ENCODE measurements at places on chromosomes 4 and X.

DNA sequence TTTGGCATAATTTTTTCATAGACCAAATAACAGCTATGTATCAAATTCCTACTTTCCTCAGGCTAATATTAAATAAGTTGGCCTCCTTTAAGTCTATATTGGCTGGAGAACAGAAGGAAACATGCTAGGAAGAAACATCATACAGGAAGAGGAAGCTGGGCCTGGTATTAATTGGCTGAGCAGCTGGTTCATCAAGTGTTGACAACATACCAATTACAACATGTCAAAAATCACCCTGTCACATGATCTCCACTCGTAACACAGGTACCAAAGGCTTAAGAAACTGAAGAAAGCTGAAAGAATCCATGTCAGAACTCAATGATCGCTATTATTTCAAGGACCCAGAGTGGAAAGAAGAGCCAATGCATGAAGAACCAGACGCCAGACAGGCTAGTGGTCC, 10.5 kb downstream of the WDFY3 start:
- no peak for DNase-seq

- no peak for DNase-seq
These were observed 127.2 kb downstream of the FNIP2 start for GRCh38 chr4:158895797-158896576.

DNA sequence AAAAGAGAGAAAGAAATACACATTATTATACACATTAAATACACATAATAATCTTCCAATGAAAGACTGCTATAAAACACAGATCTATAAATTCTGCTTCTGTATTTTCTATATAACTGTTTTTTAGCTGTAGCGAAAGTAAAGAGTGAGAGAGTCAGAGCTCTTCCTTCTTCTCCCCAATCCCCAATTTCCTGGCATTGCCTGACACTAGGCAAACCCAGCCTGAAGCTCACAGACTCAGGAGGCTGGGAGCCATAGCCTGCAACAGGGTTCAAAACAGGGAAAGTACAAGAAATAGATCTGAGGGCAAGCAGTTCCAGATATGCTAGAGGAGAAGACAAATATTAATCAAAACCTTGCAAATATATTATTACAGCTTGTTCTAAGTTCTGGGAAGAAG, 201.6 kb downstream of the HNRNPD start:
- DNase-seq: no peak

DNA sequence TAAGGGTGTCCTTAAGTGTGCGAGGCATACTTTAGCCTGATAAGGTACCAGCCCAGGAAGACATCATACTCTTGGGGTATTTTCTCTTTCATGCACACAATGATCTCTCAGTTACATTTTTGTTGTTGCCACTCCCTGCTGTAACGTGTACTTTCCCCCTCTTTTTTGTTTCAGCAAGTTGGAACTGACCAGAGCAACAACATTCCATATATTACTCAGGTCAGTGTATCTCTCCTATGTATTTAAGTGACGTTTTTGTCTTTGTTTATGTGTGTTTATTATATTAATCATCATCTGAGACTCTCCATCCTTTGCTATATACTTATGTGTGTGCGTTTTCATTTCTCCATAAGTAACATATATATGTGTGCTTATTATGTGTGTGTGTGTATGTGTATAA, 71.3 kb upstream of the VBP1 start:
- no peak for DNase-seq

DNA sequence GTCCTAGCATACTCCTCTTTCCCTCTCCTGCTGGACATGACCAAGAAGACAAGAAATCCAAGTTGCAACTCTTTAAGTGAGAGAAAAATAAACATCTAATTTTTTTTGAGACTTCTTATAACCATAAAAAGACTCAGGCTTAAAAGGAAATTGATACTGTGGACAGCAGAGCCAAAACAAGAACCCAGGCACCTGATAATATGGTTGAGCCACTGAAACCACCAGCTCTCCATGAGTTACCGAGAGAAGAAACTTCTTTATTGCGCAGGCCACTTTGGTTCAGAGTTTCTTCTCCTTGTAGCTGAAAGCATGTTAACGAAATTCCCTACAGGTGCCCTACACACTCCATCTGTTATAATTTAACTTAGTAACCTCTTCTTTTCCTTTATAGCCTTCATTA, 11.3 kb upstream of the SPCS3 start:
- DNase-seq: no peak

- no peak for DNase-seq
These were observed 128.4 kb upstream of the SCML1 start for GRCh38 chrX:17608888-17609287.

- no peak for DNase-seq
These were observed 548.2 kb upstream of the CNKSR2 start for GRCh38 chrX:20825984-20826383.

GRCh38 chrX:30627818-30628652, 25.2 kb upstream of the GK start:
- DNase-seq: no peak

DNA sequence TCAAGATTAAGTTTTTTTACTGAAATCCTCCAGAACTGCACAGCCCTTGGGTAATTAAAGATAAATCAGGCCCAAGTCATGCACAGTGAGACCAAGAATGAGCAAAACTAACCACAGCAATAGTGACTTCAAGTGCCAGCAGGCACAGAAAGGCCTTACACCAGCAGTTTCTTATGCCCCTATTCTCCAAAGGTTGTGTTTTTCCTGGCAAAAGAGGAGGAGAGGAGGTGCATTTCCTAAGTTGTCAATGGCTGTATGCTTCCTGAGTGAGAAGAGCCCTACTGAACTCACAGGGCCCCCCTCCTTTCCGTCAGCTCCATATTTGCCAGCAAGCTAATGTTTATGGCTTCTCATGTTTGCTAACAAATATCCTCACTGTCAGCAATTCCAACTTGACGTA, 418.7 kb upstream of the INTU start:
- no peak for DNase-seq

DNA sequence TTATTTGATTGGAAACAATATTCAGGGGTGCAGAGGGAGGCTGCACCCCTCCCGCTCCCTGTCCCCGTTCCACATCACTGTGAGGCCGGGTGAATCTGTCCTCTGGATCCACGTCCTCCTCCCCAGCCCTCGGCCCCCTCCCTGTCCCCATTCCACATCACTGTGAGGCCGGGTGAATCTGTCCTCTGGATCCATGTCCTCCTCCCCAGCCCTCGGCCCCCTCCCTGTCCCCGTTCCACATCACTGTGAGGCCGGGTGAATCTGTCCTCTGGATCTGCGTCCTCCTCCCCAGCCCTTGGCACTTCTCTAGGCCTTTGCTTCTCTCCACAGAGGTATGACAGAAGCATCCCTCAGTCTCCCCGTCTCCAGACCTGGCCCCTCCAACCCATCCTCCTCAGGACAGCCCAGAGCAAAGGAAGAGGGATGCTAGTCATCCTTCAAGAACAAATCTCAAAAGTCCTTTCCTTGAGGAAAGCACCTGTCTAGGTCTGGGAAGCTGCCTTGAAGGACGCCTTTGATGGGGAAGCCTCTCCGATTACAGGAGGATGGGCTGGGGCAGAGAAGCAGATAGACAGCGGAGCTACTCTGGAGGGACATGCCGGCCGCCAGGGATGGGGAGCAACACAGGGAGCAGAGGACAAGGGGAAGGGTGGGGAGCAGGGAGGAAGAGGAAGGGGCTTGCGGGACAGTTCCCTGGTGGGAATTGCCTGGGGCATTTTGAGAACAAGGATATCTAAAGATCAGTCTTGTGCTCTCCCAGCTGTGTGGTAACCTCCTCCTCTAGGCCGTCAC, 10.8 kb upstream of the AFAP1 start:
- DNase-seq: no peak

GRCh38 chr4:177271091-177271490, 38.6 kb upstream of the NEIL3 start:
- DNase-seq: no peak

DNA sequence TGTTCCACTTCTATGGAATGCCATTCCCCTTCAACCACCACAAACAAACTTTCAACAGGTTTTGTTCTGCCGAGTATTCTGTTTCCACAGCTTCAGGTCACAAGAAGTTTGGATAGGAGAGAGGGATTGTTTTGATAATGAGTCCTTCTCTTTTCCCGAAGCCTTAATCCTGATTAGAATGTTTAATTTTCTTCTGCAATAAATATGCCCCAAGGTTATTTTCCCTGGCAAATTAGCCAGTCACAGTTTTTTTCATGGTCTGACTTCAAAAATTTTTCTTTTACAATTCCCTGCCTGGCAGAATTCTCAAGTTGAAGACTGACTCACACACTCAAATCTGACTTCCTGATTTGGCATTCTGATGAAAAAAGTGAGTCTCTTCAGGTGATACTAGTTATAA, 33.1 kb upstream of the EDNRA start:
- no peak for DNase-seq

- DNase-seq: peak; percentile 93
These were observed 46.7 kb downstream of the FGF16 start for GRCh38 chrX:77493677-77494553.

GRCh38 chr4:163613383-163613782, 118.9 kb downstream of the TMA16 start:
- no peak for DNase-seq

DNA sequence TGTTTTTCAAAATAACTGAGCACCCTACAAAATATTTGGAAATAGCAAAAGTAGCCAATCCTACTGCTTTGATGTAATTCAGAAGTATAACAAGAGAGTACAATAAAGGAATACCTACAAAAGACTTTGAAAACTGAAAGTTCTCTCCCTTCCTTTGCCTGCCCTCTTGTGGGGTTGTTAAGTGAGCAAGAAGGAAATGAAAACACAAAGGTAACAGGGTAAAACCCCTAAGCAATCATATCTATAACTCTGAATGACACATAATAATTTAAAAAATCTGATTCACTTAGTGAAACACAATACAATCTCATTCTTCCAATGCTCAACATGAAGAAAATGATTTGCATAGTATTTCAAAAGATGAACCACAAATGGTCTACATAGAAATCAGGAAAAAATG, 98.2 kb downstream of the FRYL start:
- DNase-seq: no peak

GRCh38 chr4:170162416-170162815, 72.7 kb upstream of the AADAT start:
- no peak for DNase-seq

GRCh38 chr4:79176351-79176750, 149.5 kb downstream of the NAA11 start:
- DNase-seq: no peak

DNA sequence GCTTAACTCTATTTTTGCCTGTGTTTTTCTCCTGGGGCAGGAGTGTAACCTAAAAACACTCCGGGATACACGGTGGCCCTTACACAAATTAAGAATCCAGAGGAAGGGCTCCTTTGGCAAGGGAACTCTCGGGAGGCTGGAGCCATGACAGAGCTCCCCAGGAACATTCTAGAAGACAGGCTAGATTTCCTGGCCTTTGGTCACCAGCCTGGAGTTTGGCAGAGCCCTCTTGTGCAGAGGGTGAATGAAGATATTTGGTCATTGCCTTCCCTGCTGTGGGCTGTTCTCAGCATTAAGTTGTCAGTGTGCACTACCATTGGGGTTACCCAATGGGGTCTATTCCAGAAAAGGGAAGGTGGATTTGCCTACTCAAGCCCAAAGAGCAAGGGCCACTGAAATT, 53.8 kb upstream of the LNX1 start:
- DNase-seq: no peak

- no peak for DNase-seq
These were observed 180.3 kb upstream of the GATB start for GRCh38 chr4:151940926-151941617.

- no peak for DNase-seq
These were observed 246.3 kb downstream of the PPP3CA start for GRCh38 chr4:101101072-101101471.

- no peak for DNase-seq
These were observed 19.2 kb downstream of the TMEM131L start for GRCh38 chr4:153485359-153485758.

DNA sequence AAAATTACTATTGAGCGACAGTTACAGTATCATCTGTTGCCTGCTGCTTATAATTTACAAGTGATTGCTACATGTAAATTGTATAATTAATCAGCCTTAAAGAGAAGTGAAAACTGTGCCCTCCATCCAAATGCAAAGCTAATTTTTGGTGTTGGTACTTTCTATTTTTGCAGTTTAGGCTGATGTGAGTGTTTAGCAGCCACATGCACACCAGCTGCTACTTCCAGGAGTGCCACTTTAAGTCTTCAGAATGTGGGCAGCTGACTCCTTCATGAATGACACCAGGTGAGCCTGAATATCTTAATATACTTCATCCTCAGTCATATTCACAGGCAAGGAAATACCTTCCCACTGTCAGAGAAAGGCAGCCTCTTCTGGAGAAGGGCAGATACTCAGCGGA, 149.8 kb upstream of the RASGEF1B start:
- DNase-seq: no peak

DNA sequence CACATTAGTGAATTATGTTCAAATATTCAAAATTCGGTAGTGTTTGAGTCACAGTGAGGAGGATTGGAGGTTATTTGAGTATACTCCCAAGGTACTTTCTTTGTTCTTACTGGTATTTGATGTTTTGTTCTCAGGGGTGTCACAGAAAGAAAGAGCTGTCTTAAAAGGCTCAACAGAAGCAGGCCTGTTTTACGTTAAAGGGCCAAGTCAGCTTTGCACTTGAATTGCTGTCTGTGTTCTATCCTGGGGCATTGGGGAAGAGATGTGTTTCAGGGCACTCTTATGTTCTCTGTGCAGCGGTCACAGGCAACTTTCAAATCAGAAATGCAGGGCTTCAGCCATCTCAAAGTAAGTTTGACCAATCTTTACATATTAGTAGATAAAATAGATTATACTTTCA, 1113.1 kb upstream of the LCORL start:
- DNase-seq: no peak

DNA sequence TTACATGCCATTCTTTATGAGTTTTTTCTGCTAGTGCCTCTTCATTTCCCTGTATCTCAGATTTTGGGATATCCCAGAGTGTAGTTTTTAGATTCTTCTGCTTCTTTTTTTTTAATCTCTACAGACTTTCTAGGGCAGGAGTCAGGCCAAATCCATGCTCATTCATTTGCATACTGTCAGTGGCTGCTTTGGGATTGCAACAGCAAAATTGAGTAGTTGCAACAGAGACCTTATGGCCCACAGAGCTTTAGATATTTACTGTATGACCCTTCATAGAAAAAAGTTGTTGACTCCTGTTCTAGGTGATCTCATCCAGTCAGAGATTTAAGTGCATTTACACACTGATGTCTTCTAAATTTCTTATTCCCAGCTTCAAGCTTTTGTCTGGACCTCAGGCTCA, 35.3 kb downstream of the ARFIP1 start:
- DNase-seq: no peak

- no peak for DNase-seq
These were observed 38.8 kb downstream of the BTC start for GRCh38 chr4:74755486-74755885.

DNA sequence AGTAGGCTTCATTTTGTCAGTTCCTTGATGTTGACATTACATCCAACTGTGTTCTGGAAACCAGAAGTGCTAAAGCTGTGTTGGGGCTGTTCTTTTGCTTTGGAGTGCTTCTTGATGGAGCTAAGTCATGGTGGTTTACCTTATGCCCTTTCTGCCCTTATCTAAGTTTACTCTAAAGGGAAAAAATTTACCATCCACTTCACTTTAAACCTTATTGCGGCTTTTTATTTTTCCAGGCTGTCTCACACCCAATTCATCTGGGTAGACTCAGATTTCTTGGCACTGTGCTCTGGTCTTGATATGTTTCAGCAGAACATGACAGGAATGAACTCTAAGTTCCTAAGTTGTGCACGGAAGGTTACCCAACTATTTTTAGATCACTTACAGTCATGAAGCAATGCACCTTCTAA, 104.7 kb upstream of the TTC29 start:
- no peak for DNase-seq
